ENCODE measurements at places on chromosomes 5 and 9.

GRCh38 chr9:23552876-23553601, 273.0 kb downstream of the ELAVL2 start:
- DNase-seq, result no peak

DNA sequence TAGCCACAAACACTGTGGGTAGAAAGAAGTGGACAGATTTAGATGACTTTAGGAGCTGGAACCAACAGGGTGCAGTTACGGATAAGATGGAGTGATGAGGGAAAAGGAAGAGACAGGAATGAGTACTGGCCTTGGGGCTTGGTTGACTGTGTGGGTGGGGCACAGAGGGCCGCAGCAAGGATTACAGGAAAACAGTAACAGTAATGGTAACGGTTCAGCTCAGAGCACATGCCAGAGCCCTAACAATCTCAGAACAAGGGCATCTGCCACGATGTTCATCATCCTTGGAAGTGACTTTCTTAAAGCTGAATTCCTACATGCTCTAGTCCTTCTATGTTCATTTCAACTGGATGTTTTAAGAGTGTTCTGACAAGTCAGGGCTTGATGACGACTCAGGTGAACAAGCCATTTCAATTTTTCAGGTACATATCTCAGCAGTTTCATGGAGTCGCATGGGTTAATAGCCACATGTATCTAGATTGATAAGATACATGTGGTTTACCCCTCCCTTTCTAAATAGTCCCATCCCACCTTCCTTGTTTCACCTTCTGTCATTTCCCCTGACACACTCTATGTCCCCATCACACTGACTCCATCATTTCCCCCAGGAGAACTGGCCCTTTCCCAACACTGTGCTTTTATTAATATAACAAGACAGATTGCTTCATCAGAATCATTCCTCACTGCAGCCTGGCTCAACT, 65.0 kb downstream of the CEMIP2 start:
- no peak for DNase-seq

GRCh38 chr5:59037941-59038797, 455.3 kb downstream of the RAB3C start:
- no peak for DNase-seq

GRCh38 chr9:106626936-106627335, 236.0 kb upstream of the ZNF462 start:
- DNase-seq, result no peak

- DNase-seq, result no peak
Measured at GRCh38 chr9:69465473-69465872, 140.5 kb downstream of the ENTREP1 start.

GRCh38 chr5:60648175-60648574, 51.8 kb downstream of the DEPDC1B start:
- DNase-seq, result no peak

DNA sequence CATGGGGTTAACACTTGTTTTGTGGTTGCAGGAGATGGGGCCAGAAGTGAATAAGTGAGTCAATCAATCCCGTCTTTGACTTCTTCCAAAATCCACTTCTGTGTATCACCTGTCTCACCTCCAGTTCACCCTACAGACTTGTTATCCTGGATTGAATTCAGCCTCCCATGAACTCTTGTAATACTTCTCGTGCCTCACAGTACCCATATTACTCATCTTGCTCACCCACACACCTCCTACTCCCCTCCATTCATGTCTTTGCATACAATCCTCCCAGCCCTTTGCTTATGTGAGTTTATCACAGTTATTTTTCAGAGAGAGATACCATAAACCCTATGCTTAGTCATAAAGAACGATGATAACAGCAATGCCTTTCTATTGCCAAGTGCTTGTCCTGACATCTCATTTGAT, 52.9 kb upstream of the PAPPA start:
- no peak for DNase-seq

DNA sequence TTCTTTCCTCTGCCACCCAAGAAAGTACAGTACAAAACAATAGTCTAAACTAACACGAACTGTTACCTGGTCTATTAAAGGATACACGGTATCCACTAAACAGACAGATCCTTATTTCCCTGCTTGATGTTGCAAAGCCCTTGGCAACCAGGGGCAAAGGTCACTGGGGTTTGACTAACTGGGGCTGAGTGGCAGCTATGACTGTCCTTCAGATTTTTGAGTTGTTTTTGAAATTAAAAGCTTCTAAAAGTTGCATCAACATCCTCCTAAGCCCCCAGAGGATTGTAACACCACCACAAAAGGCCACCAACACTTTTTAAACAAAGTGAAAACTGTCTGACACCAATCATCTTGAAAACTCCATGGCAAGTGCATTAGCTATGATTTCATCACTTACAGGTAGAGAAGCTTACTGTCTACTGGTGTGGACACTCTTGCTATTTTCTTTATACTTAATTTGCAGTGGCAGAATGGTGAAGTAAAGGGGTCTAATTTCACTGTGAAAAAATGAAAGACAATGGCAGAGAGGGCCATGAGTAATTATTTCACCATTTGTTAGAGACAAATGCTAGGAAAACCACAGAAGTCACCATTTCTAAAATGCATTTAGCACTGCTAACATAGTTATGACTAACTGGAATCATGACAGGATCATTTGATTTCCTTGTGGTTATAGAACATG, 292.4 kb downstream of the EFNA5 start:
- DNase-seq, result no peak

DNA sequence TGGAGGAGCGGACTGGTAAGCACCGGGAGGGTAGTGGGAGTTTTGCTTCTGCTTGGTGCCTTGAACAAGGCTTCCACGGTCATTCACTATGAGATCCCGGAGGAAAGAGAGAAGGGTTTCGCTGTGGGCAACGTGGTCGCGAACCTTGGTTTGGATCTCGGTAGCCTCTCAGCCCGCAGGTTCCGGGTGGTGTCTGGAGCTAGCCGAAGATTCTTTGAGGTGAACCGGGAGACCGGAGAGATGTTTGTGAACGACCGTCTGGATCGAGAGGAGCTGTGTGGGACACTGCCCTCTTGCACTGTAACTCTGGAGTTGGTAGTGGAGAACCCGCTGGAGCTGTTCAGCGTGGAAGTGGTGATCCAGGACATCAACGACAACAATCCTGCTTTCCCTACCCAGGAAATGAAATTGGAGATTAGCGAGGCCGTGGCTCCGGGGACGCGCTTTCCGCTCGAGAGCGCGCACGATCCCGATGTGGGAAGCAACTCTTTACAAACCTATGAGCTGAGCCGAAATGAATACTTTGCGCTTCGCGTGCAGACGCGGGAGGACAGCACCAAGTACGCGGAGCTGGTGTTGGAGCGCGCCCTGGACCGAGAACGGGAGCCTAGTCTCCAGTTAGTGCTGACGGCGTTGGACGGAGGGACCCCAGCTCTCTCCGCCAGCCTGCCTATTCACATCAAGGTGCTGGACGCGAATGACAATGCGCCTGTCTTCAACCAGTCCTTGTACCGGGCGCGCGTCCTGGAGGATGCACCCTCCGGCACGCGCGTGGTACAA, 556 bp downstream of the PCDHGC3 start:
- DNase-seq, result no peak

GRCh38 chr9:127841087-127841835, 13.2 kb downstream of the ENG start:
- no peak for DNase-seq

DNA sequence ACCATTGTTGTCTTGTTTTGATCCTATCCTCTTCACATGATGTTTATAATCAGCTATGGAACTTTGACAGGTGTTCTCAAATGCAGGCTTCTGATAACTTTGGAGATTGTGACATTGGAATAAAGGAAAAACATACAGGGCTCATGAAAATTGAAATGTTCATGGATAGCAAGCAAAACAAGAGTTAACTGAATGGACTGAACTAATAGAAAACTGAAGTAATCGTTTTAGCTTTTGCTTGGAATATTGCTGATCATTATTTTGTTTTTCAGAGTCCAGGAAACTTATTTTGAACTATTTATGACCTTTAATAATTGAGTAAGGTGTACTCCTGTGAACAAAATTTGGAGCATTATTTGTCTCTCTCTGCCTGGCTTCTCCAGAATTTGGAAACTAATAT, 436.7 kb upstream of the CDH9 start:
- DNase-seq, result no peak

- DNase-seq, result no peak
Measured at GRCh38 chr9:37521111-37521510, 35.4 kb downstream of the POLR1E start.

Measured in activated T-helper 1 cell treated with Interleukin-2 at 50 U/mL for 16 hours (primary cell).